CD4-positive, alpha-beta T cell treated with Interferon alpha-2 for 1 hour (primary cell): ENCODE measurements at places on chromosomes 7 and 10.

DNA sequence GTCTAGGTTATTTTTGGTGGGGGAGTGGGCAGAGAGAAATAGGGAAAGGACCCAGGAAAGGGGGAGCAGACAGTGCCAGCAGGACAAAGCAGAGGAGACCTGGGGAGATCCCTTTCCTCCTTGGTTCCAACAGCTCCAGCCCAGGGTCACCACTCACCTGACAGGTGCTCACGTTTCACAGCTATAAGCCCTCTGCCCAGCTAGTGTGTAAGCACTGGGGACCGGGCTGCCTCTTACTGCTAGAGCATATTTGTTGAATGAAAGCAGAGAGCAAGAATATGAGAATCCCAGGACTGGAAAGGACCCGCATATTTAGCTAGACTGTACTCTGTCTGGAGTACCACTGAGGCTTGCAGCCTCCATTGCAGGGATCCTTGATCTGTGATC, 6.7 kb downstream of the ZCCHC24 start:
- no peak for DNase-seq

- DNase-seq = no peak
Observed at GRCh38 chr10:102876747-102877153, 7.5 kb downstream of the AS3MT start.

DNA sequence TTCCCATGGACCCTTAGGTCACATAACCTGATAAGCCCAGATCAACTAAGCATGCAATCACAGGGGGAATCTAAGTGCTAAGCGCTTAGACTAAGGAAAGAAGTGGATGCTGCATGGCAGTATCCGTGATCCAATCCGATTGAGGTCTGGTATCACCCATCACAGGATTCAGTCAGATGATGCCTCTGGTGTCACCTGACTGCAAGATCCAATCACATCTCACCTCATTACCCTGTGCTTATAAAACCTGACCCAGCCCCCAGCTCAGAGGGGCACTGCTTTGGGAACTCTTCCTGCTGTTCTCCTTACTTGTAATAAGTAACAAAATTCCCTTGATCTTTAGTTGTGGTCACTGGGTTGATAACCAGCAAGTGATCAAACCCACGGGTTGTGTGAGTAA, 84.7 kb upstream of the TMEM168 start:
- DNase-seq = no peak

GRCh38 chr10:88195841-88196240, 332.4 kb downstream of the PTEN start:
- no peak for DNase-seq

DNA sequence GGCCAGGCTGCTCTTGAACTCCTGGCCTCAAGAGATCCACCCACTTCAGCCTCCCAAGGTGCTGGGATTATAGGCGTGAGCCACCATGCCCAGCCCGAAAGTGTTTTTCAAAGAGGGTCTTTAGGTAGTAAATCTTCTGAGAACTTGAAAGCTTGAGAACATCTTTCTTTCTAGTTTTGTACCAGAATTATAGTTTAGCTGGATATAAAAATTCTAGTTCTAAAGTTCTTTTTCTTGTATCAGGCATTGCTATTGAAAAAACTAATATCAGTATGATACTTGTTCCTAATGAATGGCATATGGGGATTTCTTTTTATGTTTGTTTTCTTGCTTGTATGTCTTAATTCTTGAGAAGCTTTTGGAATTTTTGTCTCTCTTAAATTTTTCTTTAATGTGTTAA, 43.2 kb downstream of the TLX1 start:
- no peak for DNase-seq

GRCh38 chr7:5395246-5395645, 28.4 kb downstream of the TNRC18 start:
- no peak for DNase-seq

GRCh38 chr7:7054252-7054830, 128.0 kb upstream of the C1GALT1 start:
- DNase-seq = no peak

DNA sequence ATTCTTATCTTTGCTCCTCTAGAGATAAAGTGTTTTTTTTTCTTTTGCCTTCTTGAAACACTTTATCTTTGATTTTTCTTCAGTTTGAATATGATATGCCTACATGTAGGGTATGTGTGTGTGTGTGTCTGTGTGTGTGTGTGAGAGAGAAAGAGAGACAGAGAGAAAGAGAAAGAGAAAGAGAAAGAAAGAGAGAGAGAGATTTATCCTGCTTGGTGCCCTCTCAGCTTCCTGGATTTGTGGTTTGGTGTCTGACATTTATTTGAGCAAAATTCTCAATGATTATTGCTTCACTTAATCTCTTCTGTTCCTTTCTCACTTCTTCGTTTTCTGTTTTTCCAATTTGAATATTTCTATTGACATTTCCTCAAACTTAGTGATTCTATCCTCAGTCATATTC, 60.3 kb downstream of the RAB18 start:
- peak; percentile 24 for DNase-seq

DNA sequence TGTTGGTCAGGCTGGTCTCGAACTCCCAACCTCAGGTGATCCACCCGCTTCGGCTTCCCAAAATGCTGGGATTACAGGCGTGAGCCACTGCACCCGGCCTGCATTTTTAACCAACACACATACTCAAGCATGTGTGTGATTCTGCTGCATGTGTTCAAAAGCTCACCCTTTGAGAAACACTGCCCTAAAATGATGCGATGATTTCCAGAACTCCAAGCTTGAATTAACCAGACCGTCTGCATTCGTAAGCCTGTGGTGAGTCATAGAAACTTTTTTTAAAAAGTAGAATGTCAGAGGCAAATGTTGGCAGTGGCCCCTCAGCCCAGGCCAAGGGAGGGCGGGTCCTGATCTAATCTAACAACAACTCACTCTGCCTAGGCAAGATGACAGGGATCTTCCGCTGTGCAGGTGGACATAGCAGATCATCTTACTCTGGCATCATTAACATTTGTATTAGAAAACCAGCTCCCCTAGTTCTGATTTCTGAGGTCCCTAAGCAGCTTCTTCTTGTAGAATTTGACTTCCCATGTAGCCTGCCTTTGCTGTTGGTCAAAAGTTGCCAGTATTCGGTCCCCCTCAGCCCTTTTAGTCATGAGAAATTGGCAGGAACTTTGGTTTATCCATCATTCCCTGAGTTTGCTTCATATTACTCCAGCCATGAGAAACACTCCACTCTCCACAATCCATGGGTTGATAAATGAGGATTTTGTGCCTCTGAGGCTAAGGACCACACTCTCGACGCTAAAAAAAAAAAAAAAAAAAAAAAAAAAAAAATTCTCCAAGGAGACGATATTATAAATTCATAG, 190.4 kb downstream of the SKIDA1 start:
- no peak for DNase-seq

GRCh38 chr10:94156453-94156852, 162.7 kb downstream of the PLCE1 start:
- DNase-seq = no peak

- DNase-seq = no peak
Observed at GRCh38 chr7:11236680-11237079, 263.0 kb downstream of the PHF14 start.

DNA sequence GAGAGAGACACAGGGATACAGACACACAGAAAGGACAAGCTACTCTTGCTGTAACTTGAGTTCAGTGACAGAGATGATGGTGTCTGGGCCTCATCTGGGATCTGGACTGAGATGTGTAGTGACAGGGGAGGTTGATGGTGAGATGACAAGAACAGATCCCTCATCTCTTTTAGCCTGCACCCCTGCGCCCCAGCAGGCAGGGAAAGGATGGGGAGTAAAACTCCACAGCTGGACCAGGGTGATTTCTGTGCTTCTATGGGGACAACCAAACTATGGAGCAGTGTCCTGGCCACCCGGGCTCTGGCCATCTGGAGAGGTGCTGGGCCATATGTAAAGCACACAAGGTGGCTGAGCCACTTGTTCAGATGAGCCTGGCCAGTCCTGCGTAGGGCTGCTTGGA, 4.5 kb upstream of the LRRC18 start:
- no peak for DNase-seq

DNA sequence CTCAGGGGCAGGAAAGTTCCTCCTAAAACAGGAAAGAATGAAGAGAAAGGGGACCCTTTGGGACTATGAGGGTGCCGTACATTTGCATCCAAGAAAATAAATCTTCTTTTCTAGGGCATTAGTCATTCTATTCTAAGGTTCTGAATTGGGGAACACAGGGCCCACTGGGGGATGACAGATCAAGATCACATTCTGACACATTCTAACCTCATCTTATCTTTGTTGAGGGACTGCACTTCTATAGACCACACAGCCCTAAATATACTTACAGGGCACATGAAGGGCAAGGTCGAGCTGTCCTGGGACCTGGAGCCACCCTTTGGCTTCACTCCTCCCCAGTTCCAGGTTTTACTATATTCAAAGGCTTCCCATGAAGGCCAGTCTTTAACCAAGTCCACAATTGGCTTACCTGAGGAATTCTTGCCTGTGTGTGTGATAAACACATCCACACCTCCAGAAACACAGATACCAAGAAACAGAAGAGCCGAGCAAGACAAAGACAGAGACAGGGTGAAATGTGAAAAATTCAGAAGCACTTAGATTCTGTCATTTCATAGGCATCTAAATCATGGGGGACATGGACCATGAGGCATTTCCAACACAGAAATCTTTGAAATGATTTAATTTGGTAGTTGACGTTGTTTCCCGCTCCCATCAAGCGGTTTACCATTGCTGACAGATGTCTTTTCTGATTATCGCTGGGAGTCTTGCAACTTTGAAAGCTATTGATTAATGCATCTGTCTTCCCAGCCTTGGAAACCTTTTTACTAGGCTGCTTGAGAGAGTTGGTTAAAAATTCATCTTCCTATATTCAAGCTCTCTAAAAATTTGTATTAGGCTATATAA, 75.8 kb downstream of the CCDC71L start:
- DNase-seq = no peak

GRCh38 chr7:8134089-8134733, 127.8 kb downstream of the ICA1 start:
- DNase-seq = peak; percentile 51

GRCh38 chr7:101814991-101815825, 2.2 kb upstream of the CUX1 start:
- DNase-seq = peak; percentile 69

DNA sequence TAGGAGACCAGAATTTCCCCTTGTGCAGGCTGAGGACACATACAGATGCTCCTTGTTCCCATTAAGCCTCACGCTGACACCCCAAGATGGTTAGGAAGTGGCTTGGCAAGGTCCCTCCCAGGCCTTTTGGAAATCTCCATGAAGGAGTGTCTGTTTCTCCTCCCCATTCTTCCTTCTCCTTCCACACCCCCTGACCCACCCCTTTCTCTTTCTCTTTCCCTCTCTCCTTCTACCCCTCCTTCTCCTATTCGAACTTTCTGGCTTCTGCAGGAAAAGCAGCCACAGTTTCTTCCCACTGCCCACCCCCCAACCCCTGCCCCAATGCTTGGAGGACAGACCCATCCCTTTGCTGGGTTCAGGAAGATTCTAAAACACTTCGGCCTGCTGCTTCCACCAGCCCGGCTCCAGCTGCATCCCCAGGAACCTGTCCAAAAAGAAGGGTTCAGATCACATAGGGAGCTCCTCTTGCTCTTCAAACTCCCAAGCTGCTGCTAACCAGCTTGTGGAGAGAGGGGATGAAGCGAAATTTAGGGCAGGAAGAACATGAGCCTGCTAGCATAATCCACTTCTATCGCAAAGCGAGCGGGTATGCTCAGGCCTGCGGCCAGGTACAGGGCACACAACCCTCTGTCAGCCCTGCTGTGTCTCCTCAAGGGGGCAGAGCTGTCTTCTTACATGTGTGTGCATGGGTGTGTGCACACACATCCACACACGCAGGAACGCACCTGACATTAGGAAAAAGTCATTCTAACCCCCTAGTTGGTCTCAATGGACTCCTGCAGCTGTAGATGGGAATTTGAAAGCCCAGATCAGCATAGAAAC, 80.4 kb downstream of the PPP1R3C start:
- DNase-seq = no peak

- no peak for DNase-seq
Observed at GRCh38 chr10:129704786-129705525, 237.9 kb downstream of the MGMT start.

DNA sequence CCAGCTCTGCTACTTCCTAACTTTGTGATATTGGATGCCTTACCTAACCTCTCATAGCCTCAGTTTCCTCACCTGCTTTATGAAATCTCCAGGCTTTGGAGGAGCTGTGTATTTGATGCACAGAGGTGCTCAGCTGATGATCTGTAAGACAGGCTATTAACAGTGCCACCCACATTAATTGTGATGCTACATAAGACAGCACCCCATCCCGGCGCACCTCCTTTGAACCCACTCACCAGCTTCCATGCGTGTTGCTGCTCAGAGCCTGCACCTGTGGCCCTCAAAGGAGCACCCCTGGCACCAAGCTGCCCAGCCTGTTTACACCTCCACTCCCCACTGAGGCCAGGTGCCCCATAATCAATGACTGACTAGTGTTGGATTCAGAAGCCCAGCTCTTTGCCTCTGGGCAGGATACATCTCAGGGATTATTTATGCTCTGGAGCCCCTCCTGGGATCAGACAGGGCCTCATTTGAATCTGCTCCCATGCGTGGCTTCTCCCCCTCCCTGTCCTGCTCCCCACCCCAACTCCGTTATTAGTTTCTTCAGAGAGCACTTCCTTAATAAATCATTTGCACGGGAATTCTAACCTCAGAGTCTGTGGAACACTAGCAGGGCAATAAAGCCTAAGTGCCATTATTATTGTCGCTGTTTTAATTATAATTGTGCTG, 87.7 kb downstream of the GFRA1 start:
- no peak for DNase-seq

DNA sequence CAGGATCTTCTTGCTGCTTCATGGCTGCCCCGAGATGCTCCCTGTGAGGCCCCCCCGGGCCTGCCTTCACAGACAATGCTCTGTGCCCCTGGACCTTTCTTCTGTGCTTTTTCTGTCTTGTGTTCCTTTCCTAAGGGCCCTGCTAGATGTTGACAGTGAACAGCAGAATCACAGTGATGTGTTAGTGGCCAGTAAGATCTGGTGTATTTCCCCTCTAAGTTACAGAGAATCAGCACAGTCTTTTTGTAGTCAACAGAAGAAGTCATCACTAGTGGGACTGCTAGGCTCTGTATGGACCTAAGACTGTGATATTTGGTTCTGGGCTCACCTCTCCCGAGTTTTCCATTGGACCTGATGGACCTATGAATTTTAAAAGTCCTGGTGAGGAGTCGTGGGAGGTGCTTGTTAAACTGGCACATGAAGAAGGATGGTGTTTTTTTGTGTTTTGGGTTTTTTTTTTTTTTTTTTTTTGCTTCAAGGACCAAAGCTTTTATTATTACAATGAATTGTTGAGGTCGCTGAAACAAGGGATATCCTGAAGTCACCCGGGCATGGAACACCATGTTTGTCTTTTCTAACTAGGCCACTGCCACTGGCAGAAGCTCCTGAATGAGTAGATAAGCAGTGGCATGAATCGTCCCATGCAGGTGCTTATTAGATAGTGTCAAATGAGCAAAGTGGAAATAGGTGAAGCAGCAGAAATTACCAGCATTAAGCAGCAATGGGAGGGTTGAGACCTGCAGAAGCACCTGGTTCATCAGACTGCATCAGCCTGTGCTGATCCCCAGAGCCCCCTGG, 194.8 kb downstream of the CELF2 start:
- DNase-seq = no peak

DNA sequence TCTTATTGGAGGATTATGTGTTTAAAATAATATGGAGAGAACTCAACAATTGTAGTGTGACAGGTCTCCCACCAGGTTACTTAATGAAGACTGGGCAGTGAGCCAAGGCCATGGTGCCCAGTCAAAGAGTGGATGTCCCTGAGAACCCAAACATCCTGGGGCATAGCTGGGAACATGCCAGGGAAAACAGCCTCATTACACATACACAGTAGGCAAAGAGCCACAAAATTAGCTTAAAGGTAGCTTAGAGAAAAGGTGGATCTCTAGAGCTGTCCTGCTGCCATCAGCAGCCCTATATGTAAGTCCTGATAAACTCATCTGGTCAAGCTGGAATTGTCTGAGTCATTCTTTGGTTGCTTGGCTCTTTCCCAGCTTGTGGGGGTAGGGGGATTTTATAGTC, 287.8 kb downstream of the PHF14 start:
- no peak for DNase-seq
